ENCODE measurements at places on chromosomes 1 and 21.

DNA sequence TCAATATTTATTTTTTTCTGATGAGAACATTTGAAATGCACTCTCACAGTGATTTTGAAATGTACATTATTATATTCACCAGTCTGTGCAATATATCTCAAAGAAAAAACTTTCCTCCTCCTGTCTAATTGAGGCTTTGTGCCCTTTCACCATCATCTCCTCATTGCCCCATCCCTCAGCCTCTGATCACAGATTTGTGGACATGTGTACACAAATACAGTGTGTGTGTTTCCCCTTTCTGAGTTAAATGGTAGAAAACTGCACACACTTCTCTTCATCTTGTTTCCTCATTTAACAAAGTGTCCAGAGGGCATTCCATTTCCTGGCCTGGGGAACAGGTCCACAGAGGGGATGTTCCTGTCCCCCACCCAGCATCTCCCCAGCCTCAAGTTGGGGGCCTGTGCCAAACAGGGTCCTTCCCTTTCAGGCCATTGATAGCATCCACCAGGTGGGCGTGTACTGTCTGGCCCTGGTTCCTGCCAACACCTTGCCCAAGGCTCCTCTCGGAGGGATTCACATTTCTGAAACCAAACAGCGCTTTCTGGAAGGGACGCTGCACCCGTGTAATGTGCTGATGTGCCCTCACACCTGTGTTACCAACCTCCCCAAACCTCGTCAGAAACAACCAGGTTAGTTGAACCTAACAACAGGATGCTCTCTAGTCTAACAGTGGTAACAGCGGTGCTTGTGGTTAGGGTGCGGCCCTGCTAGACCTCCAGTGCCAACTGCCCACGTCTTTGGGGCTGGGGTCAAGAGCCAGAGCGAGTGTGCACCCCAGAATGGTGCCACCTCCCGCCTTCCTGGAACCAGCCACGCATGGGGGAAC, 54.6 kb downstream of the S100B start:
- DNase-seq = no peak

DNA sequence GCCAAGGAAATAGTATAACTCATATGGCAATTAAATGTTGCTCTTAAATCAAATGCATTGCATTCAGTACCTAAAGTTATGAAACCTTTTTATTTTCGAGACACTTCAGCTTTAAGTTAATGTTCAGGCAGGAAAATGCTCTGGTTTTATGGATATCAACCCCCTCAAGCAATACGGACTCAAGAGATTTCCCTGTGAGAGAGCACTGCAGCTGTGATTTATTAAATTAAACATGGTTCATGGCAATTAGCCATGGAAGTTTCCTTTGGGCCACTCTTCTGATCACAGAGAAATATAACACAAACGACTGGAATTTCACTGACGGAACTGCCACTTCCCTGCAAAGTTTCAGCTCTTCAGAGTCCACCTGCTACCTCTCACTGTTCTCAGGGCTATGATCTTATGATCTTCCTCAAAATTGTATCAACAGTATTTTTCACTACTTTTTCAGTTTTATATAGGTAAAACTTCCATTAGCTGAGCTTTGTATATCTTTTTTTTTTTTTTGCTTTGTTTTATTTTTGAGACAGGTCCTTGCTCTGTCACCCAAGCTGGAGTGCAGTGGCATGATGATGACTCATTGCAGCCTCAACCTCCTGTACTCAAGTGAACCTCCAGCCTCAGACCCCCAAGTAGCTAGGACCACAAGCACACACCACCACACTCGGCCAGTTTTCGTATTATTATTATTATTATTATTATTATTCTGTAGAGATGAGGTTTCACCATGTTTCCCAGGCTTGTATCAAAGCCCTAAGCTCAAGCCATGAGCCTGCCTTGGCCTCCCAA, 923.1 kb upstream of the TMPRSS15 start:
- DNase-seq = no peak

- no peak for DNase-seq
Measured at GRCh38 chr21:21714426-21714825, 716.2 kb downstream of the NCAM2 start.

DNA sequence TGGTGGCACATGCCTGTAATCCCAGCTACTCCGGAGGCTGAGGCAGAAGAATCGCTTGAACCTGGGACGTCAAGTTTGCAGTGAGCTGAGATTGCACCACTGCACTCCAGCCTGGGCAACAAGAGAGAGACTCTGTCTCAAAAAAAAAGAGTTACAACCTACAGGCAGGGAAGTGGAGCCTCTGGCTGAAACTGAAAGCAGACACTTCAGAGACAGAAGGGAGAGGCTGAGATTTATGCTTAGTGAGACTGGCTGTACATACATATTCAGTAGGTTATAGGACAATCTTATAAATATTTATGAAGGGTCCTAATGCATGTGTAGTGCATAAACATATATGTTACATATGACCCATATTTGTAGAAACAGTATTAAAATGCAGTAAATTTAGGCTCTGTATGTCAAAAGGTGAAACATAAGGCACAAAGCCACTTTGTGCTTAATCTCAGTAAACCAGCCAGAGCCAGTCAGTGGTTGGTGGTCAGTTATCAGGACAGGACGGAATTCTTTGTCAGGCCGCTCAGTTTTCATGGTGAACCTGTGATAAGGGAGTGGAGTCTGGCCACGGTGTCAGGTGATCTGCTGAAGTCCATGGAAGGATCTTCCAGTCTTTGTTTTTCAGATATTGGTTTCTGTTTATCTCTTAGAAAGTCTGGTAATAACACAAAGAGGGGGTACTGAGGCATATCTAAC, 13.7 kb downstream of the RHEX start:
- no peak for DNase-seq

DNA sequence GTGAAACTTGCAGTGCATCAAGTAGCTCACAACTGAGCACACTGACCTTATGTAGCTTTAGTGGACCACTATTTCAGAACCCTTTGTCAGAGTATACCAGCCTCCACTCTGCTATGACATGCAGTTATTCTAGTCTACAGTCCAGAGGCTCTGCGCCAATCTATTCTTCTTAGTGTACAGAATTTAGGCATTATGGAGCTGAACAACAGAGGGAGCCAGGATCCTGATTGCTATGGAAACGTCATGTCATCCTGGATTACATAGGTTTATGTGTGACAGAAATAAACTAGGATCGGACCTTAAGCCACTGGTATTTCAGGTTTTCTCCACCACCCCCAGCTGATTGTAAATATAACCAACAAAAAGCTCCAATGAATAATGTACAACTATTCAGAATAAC, 48.1 kb upstream of the EEIG2 start:
- DNase-seq = no peak

Measured in left ventricle myocardium superior (tissue), 1 donor.